ENCODE measurements at places on chromosomes 1 and 21.
A peak's percentile ranks its signal among the peaks of the same experiment; 100 is the strongest.

GRCh38 chr1:199976496-199977144, 50.9 kb upstream of the NR5A2 start:
- DNase-seq = no peak

GRCh38 chr21:36456729-36457414, 23.1 kb downstream of the CLDN14 start:
- no peak for DNase-seq

DNA sequence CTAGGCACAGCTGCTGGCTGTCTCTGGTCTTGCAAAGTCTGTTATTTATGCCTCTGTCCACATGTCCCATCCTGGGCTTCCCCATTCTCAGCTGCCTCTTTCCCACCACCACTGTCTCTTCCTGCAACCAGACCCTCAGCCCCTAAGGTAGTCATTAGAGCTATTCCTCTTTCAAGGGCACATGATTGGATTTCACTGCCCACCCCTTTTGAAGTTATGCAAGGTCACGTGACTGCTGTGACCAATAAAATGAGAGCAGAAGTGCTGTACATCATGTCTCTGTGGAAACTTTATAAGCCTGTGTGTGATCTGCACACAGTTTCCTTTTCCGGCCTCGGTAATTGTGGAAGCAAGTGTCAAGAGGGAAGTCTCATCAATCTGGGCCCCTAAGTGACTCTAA, 136.6 kb upstream of the HMGB4 start:
- no peak for DNase-seq

DNA sequence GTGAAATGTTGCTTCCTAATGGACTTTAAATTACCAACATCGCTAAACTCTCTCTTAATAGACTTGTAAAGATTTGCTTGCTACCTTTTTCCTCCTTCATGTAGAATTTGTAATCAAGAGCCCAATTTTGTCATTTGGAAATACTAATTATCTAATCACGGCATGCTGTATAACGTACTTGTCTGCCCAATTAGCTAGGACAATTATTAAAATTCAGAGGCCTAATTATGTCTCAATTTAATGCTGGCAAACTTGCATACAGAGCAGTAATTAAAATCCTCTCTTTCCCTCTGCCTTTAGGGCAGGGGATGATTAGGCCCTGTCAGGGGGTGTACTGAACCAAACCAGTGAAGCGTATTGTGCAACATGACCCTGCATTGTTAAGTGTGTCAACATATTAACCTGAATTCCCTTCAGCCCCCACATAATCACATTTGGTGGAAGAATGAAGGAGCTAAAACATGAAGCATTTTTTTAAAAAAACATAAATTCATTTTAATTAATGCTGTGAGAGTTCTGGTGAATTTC, 137.4 kb upstream of the BARHL2 start:
- DNase-seq = no peak

DNA sequence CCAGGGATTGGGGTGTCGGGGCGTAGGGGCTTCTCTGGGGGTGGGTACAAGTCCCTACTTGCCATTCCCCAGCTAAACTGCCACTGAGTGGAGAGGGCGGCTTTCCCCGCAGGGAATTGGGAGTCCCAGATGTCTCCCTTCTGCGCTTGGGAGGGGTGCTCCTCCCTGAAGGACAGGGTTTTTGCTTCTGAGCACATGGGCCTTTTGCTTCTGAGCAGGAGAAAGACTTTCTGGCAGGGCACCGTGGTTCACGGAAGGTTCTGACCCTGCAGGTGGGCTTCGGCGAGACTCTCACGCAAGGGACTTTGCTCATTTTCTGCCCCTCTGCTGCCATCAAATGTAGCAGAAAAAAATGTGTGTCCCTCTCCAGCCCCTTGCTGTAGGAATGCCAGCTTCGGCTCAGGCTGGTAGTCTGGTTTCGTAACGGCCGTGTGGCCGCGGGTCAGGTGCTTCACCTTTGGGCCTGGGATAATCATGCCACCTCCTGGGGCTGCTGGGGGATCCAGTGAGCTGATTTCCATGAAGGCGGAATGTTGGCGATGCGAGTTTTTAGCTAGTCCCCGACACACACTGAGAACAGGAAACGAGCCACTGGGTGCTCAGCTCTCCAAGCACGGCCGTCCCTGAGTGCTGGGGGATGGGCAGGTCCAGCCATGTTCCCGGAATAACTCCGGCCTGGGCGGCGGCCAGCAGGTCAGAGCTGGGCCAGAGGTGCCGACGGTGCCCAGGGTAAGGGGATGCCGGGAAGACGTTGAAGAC, 364.0 kb downstream of the CAMTA1 start:
- no peak for DNase-seq

GRCh38 chr1:21005466-21006239, 171.0 kb downstream of the EIF4G3 start:
- no peak for DNase-seq

DNA sequence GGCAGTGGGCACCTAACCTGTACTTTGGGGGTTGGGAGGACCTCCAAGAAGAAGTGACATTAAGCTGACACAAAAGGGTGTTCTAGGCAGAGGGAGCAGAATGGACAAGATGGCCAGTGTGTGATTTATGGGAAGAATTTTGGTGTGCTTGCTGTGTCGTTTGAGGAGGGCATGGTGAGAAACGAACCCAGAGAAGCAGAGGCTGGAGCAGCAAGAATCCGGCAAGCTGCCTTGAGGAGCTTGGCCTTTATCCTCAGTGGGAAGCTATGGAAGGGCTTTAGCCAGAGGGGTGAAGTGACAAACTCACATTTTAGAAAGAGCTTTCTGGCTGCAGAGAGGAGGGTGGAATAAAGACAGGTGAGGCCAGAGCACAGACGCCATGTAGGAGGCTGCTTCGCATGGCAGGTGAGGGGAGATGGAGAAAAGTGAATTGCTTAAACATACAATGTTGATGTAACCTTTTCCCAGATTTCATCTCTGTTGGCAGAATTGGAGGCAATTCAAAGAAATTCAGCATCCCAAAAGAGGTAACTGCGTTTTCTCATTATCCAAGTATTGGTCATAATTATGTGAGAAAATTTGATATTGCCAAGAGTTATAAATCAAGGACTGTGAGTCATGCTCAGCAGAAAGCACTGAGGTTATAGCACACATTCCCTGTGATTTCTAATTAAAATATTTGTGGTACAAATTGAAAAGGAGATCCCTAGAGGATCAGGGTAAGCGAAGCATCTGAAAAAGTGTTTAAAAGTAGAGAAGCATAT, 26.5 kb downstream of the TRIM45 start:
- DNase-seq = no peak

GRCh38 chr1:201251411-201251810, 31.9 kb upstream of the PKP1 start:
- no peak for DNase-seq

DNA sequence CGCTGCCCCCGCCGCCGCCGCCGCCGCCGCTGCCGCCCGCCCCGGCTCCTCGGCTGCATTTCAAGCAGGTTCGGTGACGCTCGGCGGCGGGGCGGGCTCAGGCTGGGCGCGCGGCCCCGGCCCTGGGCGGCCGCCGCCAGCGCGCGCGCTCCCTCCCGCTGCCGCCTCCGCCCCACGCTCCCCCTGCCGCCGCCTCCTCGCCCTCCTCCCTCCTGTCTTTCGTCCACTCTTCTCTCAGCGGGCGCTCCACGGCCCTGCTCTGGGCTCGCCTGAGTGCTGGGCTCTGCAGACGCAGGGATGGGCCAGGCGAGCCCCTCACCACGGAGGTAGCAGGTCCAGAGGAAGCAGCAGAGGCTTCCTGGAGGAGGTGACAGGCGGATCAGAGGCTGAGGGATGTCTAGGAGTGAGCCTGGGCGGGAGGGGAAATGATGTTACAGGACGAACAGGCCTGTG, at the start of gene LRP8:
LRP8 (minus strand) TSS at position 62 of the 453 bp plus-strand sequence. CDS start 158 bp downstream, outside the sequence.
- DNase-seq = peak; percentile 67

All from stimulated activated CD8-positive, alpha-beta memory T cell treated with anti-CD3 and anti-CD28 coated beads, Interleukin-4, amount 100 ng/mL, for 4 hours (primary cell).